ENCODE measurements at places on chromosomes 11 and 22. TPM values are rescaled to one million over a fixed set of nuclear protein-coding genes. Genes with fewer than 3 reads are reported as not detected.

DNA sequence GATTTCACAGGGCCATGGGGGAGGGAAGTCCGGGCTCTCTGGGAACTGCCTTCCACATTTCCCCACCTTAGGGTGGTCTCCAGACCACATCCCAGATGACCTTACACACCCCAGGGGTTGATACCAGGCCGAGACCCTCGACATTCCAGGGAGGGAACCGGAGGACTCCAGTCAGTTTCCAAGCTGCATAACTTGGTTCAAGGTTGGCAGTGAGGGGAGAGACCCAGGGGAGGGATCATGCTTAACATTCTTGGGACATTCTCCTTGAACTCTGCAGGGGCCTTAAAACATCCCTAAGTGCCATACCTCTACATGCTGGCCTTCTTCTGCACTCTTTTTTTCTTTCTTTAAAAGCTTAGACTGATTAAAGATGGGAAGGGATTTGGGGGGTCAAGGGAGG is 251.0 kb downstream of the ST3GAL4 start:
- DNase-seq, result no peak

The ZNF143 gene
- 8.6 TPM for polyA plus RNA-seq

DNA sequence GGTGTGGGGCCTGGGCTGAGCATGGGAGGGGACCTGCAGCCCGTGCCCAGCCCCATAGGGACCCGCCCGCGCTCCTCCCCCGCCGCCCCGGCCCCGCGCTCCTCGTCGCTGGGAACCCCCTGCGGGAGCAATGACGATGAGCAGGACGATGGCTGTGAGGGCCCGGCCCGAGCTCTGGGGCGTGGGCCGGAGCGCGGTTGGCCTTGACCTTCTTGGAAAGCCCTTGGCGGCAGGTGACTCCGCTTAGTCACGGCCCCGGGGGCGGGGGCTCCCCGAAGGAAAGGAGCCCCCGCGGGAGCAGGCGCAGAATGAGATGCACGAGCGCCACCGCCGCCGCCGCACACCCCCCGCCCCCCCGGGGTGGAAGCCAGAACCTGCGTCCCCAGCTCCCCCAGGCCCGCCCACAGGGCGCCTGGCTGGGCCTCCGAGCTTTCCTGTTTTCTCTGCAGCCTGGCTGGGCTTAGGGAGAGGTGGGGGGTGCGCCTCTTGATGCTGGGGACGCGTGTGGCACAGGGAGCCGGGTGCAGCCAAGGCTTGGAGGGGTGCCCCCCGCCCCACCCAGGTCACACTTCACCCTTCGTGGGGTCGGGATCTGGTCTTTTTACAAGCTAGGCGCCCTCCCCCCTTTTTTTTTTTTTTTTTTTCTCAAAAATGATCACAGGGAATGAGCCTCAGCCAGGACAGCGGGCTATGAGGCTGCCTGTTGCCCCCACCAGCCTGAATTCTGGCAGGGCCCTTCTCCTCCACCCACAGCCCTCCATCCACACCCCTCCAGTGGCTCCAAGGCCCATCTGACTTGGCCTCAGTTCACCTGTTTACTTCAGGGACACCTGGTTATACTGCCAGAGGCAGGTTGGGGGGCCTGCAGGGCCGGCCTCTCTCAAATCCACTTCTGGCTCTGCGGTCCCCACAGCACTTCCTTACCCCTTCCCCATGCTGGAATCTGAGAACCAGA is 17.9 kb downstream of the CRELD2 start:
- peak; percentile 54 for DNase-seq

The ANO3 gene
- 0.30 TPM for polyA plus RNA-seq

- DNase-seq, result no peak
Observed at GRCh38 chr22:44898236-44898635, 111.6 kb downstream of the PHF21B start.

- DNase-seq, result no peak
Observed at GRCh38 chr11:33387581-33387980, 130.4 kb downstream of the HIPK3 start.

The C11orf65 gene
- polyA plus RNA-seq, result 1.2 TPM

DNA sequence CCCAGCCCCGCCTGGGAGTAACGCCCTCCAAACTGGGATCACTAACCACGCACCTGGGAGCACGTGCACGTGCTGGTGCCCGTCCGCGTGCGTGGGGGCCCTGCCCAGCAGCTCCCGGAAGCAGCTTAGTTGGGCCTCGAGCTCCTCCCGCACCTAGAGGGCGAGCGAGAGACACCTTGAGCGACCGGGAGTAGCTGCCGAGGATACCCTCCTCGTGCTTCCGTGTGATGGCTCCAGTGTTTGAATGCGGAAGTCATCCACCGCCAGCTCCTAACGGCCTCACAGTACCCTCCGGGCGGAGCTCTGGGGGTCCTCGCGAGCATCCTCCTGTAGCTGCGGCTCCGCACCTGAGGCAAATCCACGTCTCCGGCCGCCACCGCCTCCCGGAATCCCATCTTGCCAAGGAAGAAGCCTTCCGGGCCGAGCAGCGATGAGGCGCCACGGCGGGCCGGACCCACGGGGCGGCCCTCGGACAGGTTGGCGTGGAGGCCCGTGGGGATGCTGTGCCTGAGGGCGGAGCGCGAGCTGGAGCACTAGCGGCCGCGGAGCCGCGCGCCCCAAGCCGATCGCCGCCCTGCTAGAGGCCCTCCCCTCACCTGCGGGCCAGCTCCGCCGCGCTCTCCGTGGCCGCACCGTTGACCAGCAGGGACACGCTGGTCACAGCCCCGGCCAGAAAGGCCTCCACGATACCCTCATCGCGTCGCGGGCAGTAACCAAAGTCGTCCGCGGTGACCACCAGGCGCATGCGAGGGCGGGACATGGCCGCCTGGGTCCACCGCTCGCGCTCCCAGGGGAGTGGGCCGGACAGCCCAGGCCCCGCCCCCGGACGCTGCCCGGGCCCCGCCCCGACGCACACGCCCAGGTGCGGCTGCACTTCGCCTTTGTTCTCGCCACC is at the start of gene YDJC:
Gene YDJC (minus strand): TSS at position 768 of the 895 bp plus-strand sequence. CDS start 8 bp downstream, at position 760.
- DNase-seq, result peak; percentile 95

- no peak for DNase-seq
Observed at GRCh38 chr11:105673089-105673488, 63.2 kb downstream of the GRIA4 start.

- DNase-seq, result peak; percentile 24
Observed at GRCh38 chr11:102530558-102530957, at the start of gene MMP7. Gene MMP7 (minus strand): TSS chr11:102530747. CDS start chr11:102530700, 47 bp downstream.

DNA sequence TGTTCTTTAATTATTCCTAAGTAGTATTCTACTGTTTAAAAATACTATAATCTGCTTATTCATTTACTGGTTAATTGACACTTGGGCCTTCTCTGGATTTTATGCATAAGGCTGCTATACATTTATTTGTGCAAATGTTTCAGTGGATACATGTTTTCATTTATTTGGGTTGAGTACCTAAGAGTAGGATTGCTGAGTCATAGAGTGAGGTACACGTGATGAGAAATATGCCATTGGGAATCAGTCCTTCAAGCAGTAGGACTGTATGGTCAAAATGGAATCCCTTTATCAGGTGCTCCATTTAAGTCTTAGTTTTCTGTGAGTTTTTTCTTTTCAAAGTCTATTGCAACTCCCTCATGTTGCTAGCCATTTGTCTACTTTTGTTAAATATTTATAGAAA is 275.2 kb upstream of the SORL1-AS1 start:
- DNase-seq, result no peak

DNA sequence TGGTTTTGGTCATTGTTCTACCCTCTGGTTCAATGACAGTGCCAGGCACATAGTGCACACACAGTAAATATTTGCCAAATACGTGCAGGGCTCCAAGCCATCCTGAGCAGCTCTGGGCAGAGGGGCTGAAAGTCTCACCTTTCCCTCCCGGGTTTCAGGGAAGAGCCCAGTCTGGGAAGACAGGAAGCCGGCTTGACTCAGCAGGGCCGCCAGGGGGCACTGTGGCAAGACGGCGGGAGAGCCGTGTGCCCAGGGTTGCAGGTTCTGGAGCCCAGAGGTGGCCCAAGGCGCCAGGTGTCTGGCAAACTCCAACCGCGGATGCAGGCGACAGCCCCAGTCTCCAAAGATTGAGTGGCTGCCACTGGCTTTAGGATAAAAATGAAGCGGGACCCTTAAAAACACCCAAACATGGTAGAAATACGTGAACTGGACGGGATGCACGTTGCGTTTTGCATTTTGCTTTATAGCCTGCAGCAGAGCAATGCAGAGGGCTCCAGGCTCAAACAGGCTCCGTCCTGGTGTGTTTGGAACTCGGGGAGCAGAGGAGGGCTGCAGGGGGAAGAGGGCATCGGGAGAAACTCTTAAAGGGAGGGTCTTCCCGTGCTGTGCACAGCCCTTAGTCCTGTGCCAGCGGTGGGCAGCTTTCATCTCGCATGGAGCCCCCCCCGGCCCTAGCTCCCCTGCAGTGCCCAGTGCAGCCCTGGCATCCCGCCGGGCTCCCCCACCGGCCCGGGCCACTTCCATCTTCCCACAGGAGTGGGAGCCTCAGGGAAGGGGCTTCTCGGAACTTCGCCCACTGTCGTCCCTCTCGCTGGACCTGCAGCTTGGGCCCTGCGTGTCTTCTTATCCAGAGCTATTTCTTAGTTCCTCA is 10.7 kb downstream of the KRTAP5-5 start:
- DNase-seq, result peak; percentile 71

DNA sequence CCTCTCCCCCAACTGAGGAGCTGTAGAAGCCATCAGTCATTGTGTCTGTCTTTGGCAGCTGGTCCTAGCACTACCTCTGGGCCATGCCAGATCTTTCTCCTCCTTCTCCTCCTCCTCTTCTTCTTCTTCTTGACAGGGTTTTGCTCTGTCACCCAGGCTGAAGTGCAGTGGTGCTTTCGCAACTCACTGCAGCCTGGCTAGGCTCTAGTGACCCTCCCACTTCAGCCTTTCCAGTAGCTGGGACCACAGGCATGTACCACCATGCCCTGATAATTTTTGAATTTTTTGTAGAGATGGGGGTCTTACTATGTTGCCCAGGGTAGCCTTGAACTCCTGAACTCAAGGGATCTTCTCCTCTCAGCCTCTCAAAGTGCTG is 50.1 kb upstream of the SHANK2 start:
- DNase-seq, result no peak
